ENCODE measurements at places on chromosomes 1 and 21. TPM values are rescaled to one million over a fixed set of nuclear protein-coding genes. Genes with fewer than 3 reads are reported as not detected.

Gene ECM1
- total RNA-seq, result 129 TPM

Gene C1QTNF12
- 0.57 TPM for total RNA-seq

Gene PADI2
- 0.86 TPM for total RNA-seq

Gene COL8A2
- total RNA-seq, result 0.26 TPM

Gene LCE1E
- not detected for total RNA-seq

Gene VWA1
- 1.1 TPM for total RNA-seq

Gene PTPRU
- 86.0 TPM for total RNA-seq

Gene CYP4Z1
- not detected for total RNA-seq

Gene KCNJ6
- total RNA-seq, result 12.9 TPM

Gene EDN2
- not detected for total RNA-seq

Measured in LHCN-M2 (cell line).